ENCODE measurements at places on chromosomes 6 and 20.

- no peak for DNase-seq
Measured at GRCh38 chr20:25606094-25606695, 17.6 kb downstream of the NANP start.

- DNase-seq, result no peak
Measured at GRCh38 chr6:35282472-35282871, 15.1 kb upstream of the DEF6 start.

- no peak for DNase-seq
Measured at GRCh38 chr20:63248835-63249591, 5.2 kb downstream of the NKAIN4 start.

- peak; percentile 98 for DNase-seq
Measured at GRCh38 chr6:73580247-73581149, 59.7 kb upstream of the EEF1A1 start.

GRCh38 chr6:89035252-89036101 lies 45.1 kb upstream of the PNRC1 start:
- DNase-seq, result peak; percentile 62

GRCh38 chr6:104860221-104860620 lies 502 bp upstream of the HACE1 start:
- DNase-seq, result no peak
